Thoracic aorta (tissue), 2 donors: ENCODE measurements at places on chromosomes 4 and X.
A peak's percentile ranks its signal among the peaks of the same experiment; 100 is the strongest.

- no peak for DNase-seq
Observed at GRCh38 chr4:181475781-181476507, 767.3 kb upstream of the TENM3 start.

DNA sequence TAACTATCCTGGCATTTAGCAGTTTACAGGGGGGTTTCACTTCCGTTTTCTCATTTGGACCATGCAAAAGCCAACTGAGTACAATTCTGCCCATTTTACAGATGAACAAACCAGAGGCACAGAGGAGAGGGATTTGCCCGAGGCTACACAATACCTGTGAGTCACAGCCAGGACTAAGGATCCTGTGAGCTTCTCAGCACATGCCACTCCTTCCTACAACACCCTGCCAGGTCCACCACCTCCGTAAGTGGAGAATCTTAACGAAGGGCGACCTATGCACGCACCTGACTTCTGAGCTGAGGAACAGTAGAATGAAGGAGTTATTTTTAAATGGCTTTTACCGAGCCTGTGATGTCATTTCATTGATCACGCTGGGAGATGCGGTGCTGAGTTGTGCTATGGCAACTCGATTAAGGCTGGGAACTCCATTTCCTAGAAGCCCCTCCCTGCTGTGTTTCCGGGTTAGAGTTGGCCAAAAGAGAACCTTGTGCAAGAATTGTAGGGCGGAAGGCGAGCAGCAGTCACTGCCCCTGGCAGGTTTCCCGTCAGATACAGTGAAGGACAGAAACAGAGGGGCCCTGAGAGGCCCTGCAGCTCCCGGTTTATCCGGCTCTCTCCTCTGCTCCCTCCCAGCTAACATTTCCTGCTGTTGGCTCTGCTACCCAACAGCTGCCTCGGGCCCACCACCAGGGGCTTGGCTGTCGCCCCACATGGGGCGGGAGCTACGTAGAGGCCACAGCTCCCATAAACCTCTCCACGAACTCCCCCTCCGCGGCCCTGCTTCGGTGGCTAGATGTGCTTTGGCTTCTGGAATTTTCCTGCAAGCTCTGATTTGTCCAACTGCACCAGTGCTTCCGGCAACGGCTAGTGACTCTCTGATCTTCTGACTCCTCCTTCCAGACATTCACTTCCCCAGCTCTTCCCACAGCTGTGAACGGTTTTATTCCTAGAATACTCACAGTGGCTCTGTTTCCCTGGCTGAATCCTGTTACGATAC is 75.1 kb upstream of the USP9X start:
- DNase-seq = peak; percentile 50

DNA sequence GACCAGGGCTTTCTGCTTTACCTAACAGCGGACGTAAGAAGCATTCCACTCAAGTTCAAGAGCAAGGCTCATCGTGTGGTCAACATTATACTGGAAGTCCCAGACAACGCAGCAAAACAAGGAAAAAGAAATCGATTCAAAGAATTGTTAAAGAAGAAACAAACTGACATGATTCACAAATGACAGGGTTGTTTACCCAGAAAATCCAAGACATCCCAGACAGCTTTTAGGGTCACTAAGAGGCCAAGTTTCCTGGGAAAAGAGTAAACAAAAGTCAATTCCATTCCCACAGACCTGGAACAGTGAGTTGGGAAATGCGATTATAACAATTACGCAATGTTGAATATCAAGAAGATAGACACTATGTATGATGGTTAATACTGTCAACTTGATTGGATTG is 21.5 kb upstream of the HTRA3 start:
- DNase-seq = no peak

DNA sequence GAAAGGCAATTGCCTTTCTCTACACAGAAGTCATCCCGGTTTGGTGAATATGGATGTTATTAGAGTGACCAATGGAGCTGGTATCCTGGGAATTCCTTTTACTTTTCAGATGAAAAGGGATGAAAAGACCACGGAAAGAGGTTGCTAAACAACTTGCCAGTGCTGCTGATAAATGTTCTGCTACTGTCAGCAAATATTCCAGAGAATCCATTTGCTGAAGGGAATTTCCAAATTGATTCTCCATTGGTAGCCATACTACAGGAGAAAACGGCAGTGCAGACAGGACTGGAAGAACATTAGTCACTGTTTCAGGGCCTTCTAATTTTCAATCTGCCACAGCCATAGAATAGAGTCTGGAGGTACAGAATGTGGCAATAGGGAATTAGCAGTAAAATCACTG is 451.5 kb downstream of the PCDH11X start:
- DNase-seq = no peak

GRCh38 chrX:133435544-133436124 is 20.3 kb upstream of the GPC4 start:
- no peak for DNase-seq
